NCI-H1436 treated with DMSO at 0.1 percent for 48 hours (cell line): ENCODE measurements at places on chromosomes 3 and 15.

GRCh38 chr15:94793641-94794040 is 562.3 kb downstream of the MCTP2 start:
- no peak for DNase-seq

DNA sequence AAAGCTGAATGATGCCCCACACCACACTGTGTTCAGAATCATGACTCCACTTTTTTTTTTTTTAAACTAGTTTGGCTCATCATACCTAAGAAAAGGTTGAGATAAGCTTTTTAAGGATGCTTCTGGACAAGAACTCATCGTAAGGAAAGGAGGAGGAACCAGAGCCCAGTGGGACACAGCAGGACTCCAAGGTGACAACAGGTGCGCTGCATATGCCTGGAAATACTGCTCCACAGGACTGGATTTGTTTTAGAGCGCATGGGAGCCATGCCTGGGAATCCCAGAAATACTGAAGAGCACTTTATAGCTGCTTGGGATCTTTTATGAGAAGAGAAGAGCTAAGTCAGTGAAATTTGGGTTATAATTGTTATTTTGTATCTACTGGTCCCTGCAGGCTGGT is 93.4 kb downstream of the NEDD4 start:
- DNase-seq = no peak

- DNase-seq = no peak
Observed at GRCh38 chr3:24714436-24714835, 219.8 kb upstream of the THRB start.

DNA sequence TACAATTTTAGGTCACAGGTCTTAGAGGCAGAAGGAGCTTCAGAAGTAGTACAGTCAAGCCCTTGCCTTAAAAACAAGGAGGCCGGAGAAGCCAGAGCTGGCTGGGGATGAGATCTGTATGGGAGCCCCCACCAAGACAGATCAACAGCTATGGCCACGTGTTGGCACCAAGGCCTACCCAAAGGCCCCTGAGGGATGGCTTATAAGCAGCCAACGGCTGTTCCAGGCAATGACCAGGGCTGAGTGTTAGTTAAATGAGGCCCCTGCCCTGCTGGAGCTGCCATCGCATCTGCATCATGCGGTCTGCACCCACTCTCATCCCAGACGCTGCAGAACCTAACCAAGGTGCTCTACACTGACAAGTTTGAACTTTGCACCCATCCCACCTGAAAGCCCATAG is 43.3 kb downstream of the CCDC12 start:
- no peak for DNase-seq

GRCh38 chr3:191239407-191240031 is 40.5 kb downstream of the OSTN start:
- no peak for DNase-seq

DNA sequence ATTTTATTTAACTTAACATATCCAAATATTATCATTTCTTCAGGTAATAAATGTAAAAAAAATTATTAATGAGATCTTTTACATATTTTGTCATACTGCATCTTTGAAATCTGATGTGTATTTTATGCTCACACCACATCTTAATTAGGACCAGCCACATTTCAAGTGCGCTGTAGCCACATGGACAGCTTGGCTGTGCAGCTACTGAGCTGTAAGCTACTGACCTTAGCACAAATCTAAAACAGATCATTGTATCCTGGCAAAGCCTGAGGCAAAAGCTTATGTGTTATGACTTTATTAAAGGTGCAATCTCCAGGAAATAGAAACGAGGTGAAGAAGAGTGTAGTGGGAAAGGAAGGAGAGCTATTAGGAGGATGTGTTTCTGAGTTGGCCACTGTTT is 126.7 kb upstream of the UBE2E2 start:
- no peak for DNase-seq

DNA sequence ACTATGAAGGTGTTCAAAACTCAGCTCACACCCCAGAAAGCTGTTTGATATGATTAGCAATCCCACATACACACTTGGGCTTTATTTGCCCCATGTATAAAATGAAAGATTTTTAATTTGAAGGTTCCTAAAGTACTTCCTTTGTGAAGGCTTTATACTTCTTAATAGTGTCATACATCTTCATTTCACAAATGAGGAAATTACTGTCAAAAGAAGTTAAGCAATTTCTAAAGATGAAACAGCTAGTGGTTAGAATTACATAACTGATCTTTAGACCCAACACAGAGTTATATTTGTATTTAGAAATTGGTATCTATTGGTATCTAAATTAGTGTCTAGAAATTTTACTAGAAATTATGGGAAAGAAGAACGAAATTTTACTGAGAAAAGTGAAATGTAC is 7.1 kb downstream of the CD200R1 start:
- no peak for DNase-seq
